ENCODE measurements at places on chromosomes 3 and 15.

- no peak for DNase-seq
These were observed 41.8 kb downstream of the ZNF609 start for GRCh38 chr15:64502151-64502550.

- DNase-seq: no peak
These were observed 34.2 kb downstream of the VGLL4 start for GRCh38 chr3:11609481-11609880.

GRCh38 chr15:100942656-100943425, 23.7 kb downstream of the LRRK1 start:
- DNase-seq: no peak

DNA sequence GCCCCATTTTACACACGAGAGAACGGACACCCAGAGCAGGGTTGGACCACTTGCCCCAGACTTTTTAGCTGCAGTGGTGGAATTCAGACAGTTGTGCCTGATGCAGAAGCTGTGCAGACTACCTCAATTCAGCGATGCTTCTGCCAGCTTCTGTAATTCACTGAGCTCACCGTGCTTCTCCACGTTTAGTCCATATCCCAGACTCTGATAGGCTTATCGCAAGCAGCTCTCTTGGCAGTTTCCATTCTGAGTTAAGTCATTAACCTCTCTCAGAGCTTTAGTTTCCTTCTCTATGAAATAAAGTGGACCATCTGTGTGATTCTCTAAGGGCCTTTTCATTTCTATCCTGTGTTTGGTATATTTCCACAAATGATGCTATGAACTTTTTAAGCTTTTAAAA, 37.1 kb downstream of the ABHD17C start:
- DNase-seq: no peak

GRCh38 chr3:186374376-186374775, 12.3 kb upstream of the DGKG start:
- no peak for DNase-seq

- DNase-seq: no peak
These were observed 59.1 kb downstream of the RGMA start for GRCh38 chr15:93029836-93030429.

DNA sequence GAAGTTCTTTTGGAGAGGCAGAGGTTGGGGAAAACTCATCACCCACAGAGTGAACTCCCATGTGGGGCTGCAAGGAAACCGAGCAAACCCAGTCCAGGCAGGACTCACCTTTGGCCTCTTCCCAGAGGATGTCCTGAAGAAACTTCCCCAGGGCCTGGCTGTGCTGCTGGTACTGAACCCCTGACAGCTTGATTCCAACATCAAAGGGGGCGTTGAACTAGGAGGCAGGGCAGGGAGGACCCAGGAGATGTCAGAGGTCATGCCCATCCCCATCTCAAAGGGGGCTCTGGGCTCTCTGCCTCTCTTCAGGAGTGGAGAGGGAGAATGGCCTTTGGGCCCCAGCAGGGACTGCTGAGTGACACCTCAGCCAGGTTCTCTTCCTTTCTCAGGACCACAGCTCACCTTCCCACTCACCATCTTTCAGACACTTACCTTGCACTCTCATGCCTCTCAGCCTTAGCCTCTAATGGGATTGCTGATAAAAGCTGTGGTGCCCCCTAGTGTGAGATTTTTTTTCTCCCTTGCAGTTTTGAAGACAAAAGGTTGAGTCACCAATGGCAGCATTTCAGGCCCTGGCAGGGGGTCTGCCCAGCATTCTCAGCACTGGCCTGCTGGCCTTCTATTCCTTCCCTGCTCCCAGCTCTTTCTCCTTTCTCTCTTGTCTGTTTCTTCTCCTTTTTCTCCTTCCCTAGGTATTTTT, 6.0 kb downstream of the GHRL start:
- DNase-seq: peak; percentile 39

GRCh38 chr3:32391643-32392535, at the start of gene CMTM7:
CMTM7 (plus strand) TSS chr3:32391853; CDS start chr3:32391907, 54 bp downstream.
- DNase-seq: no peak

- no peak for DNase-seq
These were observed 134.5 kb downstream of the MEX3B start for GRCh38 chr15:81911022-81911971.

GRCh38 chr3:193865339-193865738, 270.6 kb upstream of the HES1 start:
- DNase-seq: no peak

- DNase-seq: no peak
These were observed 201.9 kb downstream of the TNIK start for GRCh38 chr3:171258316-171258715.

DNA sequence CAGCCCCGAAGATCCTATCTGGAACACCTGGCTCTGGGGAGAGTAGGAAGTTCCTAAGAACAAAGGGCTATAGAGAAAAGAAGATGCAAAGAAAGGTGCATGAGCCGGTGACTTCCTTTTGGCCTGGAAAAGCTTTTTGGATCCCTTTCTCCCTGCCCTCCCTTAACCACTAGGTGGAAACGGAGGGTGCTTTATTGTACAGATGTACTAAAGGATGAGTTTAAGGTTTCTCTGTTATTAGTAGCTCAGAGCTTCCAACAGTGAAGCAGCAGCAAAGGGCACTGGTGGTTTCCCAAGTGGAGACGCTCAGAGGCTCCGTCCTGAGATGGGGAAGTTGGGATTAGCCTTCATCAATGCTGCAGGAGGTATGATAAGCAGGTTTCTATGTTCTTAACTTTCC, 5.9 kb upstream of the ADGRG7 start:
- DNase-seq: no peak

DNA sequence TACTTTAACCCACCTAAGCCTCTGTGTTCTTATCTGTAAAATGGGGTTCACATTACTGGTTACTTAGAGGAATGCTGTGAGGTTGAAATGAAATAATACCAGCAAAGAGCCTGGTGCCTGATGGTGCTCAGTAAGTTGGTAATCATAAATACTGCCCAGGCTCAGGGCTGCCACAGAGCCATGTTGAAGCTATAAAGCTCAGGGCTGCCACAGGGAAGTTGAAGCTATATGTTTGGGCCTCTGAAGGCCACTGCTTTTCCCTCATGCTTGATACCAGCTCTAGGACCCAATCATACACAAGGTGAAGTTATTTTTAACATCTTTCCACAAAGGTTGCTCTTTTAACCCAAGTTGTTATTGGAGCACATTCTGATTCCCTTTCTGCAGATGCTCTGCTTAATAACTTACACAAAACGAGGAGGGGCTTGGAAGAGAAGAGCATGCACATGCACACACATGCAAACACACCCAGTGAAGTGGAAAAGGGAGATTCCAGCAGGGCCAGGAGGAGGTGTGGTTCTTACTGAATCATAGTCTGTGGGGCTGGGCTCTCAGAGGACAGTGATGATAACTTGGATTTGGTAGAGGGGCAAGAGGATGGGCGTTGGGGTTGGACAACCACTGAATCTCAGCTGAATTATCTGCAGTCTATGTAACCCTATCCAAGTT, 17.4 kb downstream of the PARP14 start:
- no peak for DNase-seq

DNA sequence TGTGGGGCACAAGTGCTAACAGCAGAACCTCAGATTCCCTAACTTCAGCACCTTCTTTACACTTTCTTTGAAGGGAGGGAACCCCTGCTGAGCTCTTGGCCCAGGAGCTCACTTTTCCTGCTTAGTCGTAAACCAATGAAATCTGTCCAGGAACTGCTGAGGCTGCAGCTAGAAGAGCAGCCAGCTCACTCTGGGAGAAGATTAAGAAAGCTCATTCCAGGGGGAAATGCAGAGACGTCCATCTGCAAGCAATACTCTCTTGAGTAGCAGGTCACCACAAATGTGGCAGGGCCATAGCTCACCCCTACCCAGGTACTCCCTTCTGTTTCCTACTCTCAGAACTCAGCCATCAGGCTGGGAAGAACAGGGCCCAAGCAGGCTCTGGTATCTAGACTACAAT, 103.3 kb downstream of the WDR76 start:
- DNase-seq: no peak

GRCh38 chr3:129628169-129628522, 21.7 kb upstream of the PLXND1 start:
- no peak for DNase-seq

GRCh38 chr3:66502245-66502874, 1.5 kb upstream of the LRIG1 start:
- no peak for DNase-seq

- DNase-seq: no peak
These were observed 5.2 kb downstream of the HTR3C start for GRCh38 chr3:184058029-184058428.

GRCh38 chr3:134693804-134694203, 43.0 kb upstream of the KY start:
- DNase-seq: no peak

- DNase-seq: no peak
These were observed 8.0 kb upstream of the ZNF501 start for GRCh38 chr3:44721231-44722102.

DNA sequence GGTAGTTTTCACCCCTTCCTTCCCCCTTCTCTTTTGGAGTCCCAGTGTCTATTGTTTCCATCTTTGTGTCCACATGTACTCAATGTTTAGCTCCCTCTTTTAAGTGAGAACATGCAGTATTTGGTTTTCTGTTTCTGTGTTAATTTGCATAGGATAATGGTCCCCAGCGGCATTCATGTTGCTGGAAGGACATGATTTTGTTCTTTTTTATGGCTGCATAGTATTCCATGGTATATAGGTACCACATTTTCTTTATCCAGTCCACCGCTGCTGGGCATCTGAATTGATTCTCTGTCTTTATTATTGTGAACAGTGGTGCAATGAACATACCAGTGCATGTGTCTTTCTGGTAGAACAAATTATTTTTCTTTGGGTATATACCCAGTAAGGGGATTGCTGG, 7.7 kb upstream of the HDGFL3 start:
- no peak for DNase-seq

DNA sequence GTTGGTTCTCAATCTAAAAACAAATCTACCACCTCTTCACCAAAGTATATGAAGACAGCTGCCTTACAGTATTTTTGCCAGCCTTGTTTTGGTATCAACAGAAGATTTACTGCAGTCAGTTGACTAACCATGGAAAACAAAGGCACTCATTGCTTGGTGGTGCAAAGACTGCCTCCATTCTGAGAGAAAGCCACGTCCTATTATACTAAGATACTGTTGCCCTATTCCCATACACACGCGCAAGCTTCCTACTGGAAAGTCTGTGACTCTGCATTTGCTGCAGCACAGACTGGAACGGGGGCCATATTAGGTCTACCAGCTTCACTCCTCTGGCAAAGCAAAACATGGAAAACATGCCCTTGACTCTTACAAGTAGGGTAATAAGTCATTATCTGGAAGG, 18.0 kb downstream of the MTMR10 start:
- no peak for DNase-seq

DNA sequence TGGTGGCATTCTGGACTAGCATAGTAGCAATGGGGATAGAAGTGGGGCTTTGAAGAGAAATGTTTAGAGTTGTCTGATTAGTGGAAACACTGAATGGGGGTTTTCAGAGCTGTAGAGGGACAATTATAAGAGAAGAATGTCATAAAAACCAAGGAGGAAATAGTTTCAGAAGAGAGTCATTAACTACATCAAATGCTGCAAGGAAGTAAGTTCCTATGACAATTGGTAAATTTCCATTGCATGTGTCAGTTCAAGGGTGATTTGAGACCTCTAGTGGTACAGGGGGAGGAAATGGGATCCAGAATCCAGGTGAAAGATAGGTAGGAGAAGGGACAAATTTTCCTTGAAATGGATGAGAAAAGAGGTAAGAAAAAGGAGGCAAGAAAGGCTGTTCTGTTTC, 68.3 kb upstream of the TBC1D5 start:
- DNase-seq: no peak

DNA sequence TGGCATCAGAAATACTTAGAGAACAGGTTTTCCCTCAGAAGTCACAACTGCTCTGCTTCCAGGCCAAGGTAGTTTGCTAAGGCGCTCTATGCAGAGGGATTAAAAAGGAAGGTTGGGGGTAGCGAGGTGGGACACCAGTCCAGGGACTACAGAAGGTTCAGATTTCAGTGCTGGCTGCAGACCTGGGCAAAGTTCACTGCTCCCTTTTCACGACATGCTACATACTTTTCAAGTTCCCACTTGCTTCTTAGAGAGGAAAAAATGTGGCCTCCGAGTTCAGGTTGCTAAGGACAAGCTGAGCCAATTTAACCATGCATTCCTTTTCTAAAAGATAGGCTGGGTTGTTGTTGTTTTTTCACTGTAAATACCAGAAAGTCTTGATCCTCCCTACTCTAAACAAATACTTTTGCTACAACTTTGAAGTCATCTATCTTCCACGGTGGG, 158.6 kb upstream of the NR2F2 start:
- DNase-seq: no peak

GRCh38 chr15:98174286-98174685, 213.8 kb downstream of the ARRDC4 start:
- no peak for DNase-seq

DNA sequence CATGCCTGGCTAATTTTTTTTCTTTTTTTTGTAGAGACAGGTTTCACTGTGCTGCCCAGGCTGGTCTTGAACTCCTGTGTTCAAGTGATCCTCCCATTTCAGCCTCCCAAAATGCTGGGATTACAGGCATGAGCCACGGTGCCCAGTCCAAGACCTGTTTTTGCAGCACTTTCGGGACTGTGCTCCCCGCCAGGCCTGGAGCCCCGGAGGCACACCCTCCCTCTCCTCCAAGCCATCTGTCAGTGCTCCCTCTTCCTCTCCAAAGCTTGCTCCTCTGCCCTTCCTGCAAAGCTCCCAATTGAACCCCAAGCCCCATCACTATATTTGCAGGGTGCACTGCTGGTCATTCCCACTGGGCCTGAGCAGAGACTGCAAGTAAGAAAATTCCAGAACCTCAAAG, 98.1 kb downstream of the CORO2B start:
- no peak for DNase-seq

DNA sequence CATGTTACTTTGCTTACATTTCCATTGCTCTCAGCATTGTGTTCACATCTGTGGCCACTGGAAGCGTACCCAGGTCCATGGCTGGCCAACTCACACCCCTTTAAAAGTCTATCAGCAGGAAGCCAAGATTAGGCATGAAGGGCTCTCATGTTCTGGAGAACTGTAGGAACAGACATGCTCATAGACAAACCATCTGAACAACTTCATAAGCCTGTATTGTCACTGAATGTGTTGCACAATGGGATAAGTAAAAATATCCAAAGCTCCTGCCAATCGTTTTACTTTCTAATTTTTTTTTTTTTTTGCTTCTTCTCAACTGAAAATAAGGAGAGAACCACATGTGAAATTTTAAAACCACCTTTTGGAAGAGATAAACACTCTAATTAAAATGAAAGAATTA, 6.4 kb downstream of the RPLP1 start:
- no peak for DNase-seq

Data from hematopoietic multipotent progenitor cell treated with erythropoietin and hydrocortisone succinate and interleukin-3 and kit ligand, for 15 days (in vitro differentiated cells).